ENCODE measurements at places on chromosomes 2 and 18. TPM values are rescaled to one million over a fixed set of nuclear protein-coding genes. Genes with fewer than 3 reads are reported as not detected.

NCKAP1 gene
- 128 TPM for total RNA-seq

ASTL gene
- not detected for total RNA-seq

LHCGR gene
- not detected for total RNA-seq

GALNT14 gene
- 2.6 TPM for total RNA-seq

SOX11 gene
- total RNA-seq: under 0.01 TPM

C2orf78 gene
- not detected for total RNA-seq

DSC1 gene
- total RNA-seq: not detected

VWC2L gene
- not detected for total RNA-seq

CFC1 gene
- total RNA-seq: not detected

ANKRD30BL gene
- total RNA-seq: not detected

PSME4 gene
- 42.6 TPM for total RNA-seq

FLACC1 gene
- under 0.01 TPM for total RNA-seq

SLC35F6 gene
- 22.3 TPM for total RNA-seq

PLEKHH2 gene
- total RNA-seq: 0.32 TPM

MARCHF4 gene
- 6.2 TPM for total RNA-seq

TCF23 gene
- not detected for total RNA-seq

SCN9A gene
- total RNA-seq: 2.6 TPM

FRZB gene
- not detected for total RNA-seq

MFSD2B gene
- 0.61 TPM for total RNA-seq

IL36RN gene
- not detected for total RNA-seq

RUFY4 gene
- total RNA-seq: not detected

PSMD1 gene
- total RNA-seq: 160 TPM

CCDC178 gene
- 1.2 TPM for total RNA-seq

SGO2 gene
- 14.1 TPM for total RNA-seq

UNC50 gene
- total RNA-seq: 55.8 TPM

UGGT1 gene
- 73.1 TPM for total RNA-seq

SERPINB2 gene
- 6.2 TPM for total RNA-seq

CXCR1 gene
- not detected for total RNA-seq

CRYBA2 gene
- total RNA-seq: not detected

GALR1 gene
- not detected for total RNA-seq

CAVIN2 gene
- 82.5 TPM for total RNA-seq

LIPG gene
- 88.9 TPM for total RNA-seq

DOK6 gene
- under 0.01 TPM for total RNA-seq

FN1 gene
- 1,607 TPM for total RNA-seq

GAREM1 gene
- 0.32 TPM for total RNA-seq

CAPN14 gene
- under 0.01 TPM for total RNA-seq

IL36B gene
- not detected for total RNA-seq

PLGLB2 gene
- 0.32 TPM for total RNA-seq

TFPI gene
- 603 TPM for total RNA-seq

ST8SIA3 gene
- not detected for total RNA-seq

TPGS2 gene
- 134 TPM for total RNA-seq

WIPF1 gene
- 8.1 TPM for total RNA-seq

SLC19A3 gene
- 0.15 TPM for total RNA-seq

LGALSL gene
- total RNA-seq: 2.9 TPM

CNRIP1 gene
- 48.1 TPM for total RNA-seq

AQP12A gene
- total RNA-seq: not detected

RAX gene
- not detected for total RNA-seq

PSMA8 gene
- total RNA-seq: not detected

FAM117B gene
- 1.9 TPM for total RNA-seq

CD207 gene
- total RNA-seq: 0.30 TPM

ACVR1C gene
- total RNA-seq: 0.15 TPM

SF3B1 gene
- 618 TPM for total RNA-seq

All from epithelial cell of umbilical artery (primary cell).